NCI-H1930 (cell line): ENCODE measurements at places on chromosomes 7 and 10.

- no peak for DNase-seq
These were observed 61.8 kb downstream of the PTPRN2 start for GRCh38 chr7:158525648-158526484.

DNA sequence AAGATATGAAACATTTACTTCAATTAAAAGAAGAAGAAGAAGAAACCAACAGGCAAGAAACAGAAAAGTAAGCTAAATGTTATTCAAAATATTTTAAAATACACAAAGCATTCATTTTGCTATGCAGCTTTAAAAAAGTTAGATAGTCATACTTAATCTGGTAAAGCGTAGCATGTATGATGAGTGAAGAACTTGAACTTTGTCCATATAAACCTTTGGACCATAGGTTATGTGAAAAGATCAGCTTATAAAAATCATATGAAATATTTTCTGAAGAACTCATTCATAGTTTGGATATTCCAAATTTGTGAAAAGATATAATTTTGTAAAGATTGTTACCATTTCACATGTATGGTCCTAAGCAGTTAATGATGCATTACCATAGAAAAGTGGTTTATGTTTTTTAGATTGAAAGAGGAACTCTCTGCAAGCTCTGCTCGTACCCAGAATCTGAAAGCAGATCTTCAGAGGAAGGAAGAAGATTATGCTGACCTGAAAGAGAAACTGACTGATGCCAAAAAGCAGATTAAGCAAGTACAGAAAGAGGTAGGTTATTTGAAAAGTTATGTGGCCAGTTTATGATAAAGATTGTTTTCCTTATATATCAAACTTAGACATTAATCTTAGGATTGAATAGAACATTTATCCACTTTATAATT lies 37.3 kb downstream of the KIF20B start:
- no peak for DNase-seq

DNA sequence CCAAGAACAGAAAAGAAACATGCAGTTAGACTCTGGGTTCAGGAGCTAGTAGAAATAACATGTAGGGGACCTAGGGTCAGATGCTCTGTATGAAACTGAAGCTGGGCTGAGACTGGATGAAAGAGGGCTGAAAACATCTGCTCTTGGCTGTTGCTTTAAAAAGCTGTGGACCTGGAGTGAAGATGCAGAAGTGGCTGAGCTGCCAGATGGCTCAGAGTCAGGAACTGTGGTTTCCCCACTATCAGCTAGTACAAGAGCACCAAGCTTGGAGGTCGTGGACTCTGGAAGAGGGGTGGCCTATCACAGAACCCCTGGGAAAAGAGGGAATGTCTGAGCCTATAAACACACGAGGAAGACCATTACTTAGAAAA lies 5.9 kb downstream of the ADK start:
- no peak for DNase-seq

DNA sequence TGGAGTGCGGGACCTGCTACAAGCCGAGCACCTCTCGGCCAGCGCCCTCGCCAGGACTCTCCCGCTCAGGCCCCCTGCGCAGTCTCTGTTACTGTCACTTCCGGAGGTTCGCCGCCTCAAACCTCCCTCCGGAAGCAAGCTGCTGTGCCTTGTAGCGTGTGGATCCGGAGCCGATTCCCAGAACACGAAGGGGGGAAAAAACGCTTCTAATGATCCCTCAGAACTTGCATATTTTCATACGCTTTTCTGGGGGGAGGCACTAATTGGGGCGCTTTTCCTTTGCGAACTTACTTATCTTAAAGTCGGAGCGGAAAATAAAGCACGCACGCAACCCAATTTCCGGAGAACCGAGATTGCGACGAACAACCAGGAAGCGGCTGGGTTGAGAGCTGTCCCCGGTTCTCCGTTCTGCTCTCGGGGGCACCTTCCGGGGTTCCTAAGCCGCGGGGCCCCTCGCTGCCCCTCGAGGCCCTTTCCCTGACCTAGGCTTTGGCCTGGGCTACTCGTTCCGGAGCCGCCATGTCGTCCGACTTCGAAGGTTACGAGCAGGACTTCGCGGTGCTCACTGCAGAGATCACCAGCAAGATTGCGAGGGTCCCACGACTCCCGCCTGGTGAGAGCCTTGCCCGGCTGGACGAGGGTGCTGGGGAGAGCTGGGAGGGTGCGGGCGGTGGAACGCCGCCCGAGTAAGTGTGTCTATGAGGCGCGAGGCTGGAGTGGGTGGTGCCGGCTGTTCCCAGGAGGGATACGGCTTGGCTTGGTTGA lies at the start of the genes VTI1A and ZDHHC6:
VTI1A (plus strand) TSS at position 361 of the 765 bp plus-strand sequence; CDS start at position 520, 159 bp downstream.
ZDHHC6 (minus strand) TSS at position 60 of the 765 bp plus-strand sequence. CDS start 1,478 bp downstream, outside the sequence.
- DNase-seq, result peak; percentile 25
